ENCODE measurements at places on chromosomes 5 and 9. TPM values are rescaled to one million over a fixed set of nuclear protein-coding genes. Genes with fewer than 3 reads are reported as not detected.

DNA sequence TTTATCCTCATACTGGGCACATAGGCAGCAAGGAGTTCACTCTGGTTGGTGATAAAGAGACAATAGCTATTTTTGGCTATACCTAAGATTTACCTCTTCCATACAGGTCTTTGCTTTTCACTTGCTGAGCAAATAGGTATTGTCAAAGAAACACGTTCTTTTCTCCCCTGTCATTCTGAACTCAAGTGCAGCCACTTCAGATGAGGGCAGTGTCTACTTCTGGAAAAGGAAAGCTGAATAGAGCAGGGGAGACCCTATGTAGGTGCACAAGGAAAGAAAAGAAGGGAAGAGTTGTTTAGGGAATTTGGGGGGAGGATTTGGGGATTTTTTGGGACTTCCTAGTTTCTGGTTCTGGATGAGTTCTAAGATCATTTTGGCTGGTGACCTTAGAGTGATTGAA lies 109.6 kb downstream of the ATP10B start:
- no peak overlapping the region for H3K27ac ChIP-seq
- no peak for DNase-seq
- no peaks in the 10 kb centered on the region for H3K36me3 ChIP-seq
- no peak overlapping the region for H3K4me3 ChIP-seq
- no peaks in the 10 kb centered on the region for H3K27me3 ChIP-seq

DNA sequence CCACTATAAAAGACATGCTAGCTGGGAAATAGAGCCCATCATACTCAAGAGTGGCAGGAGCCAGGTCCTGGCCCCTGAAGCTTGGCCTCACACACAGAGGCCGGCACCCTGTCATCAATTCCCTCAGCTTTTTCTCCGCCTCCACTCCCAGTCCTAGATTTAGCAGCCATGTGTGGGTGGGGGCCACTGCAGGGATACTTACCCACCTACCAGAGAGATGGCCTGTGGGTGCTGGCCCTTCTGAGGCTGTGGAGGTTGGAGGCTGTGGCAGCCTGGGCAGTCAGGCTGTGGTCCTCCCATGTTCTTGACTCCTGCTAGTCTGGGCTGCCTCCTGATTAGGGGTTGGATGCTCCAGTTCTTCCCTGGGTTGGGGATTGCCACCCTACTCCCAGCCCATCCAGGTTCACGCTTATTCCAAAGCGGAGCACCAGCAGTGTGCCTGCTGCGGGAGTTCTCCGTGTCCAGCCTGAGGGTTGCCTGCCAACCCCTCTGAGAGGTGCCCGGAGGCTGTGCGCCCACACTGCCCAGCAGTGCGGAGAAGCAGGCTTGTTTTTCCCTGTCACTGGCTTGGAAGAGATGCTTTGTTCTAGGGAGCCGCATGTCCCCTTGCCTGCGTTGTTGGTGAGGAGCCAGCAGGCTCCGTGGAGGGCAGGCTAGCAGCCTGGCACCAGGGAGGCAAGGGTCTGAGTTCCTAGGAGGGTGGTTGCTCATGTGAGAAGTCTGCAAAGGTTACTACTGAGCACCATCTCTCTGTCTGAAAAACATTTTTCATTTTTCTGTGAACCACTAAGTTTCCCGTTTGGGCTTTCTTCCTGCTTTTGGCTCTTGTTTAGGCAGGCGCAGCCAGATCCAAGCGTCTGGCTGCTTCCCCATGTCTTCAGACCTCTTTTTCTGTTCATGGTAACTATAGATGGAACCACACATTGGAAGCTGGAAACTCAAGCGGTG lies 7.5 kb downstream of the SLC22A5 start:
- H3K4me3 ChIP-seq: no peak overlapping the region
- DNase-seq: no peak
- H3K27me3 ChIP-seq: no peaks in the 10 kb centered on the region
- no peak overlapping the region for H3K27ac ChIP-seq
- no peaks in the 10 kb centered on the region for H3K36me3 ChIP-seq

GRCh38 chr9:87382900-87383299 lies 114.8 kb upstream of the DAPK1 start:
- no peaks in the 10 kb centered on the region for H3K27me3 ChIP-seq
- no peaks in the 10 kb centered on the region for H3K36me3 ChIP-seq
- H3K4me3 ChIP-seq: no peak overlapping the region
- no peak overlapping the region for H3K27ac ChIP-seq

- H3K36me3 ChIP-seq: no peaks in the 10 kb centered on the region
- DNase-seq: no peak
- H3K4me3 ChIP-seq: no peak overlapping the region
- H3K27me3 ChIP-seq: peaks cover 2% of the 10 kb centered on the region
Observed at GRCh38 chr5:178672630-178673029, 45.8 kb upstream of the CLK4 start.

DNA sequence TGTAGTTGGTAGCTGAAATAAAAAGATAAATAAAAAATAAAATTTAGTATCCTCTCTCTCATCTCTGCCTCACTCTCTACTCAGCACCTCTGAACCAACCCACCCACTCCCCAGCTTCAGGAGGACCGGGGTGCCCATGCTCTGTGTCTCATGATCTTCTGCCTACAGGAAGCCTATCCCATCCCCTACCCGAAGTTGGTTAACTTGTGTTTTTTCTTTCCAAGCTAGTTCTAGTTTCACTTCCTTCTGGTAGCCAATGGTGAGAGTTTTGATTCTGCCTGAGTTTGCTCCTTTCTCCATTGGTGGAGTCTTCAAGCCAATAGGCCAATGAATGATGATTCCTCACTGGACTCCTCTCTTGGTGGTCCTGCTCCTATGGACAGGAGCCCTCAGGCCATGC lies 32.1 kb downstream of the SNX24 start:
- no peak overlapping the region for H3K4me3 ChIP-seq
- H3K27ac ChIP-seq: no peak overlapping the region
- no peak for DNase-seq
- H3K4me1 ChIP-seq: no peaks in the 10 kb centered on the region
- H3K36me3 ChIP-seq: no peaks in the 10 kb centered on the region

DNA sequence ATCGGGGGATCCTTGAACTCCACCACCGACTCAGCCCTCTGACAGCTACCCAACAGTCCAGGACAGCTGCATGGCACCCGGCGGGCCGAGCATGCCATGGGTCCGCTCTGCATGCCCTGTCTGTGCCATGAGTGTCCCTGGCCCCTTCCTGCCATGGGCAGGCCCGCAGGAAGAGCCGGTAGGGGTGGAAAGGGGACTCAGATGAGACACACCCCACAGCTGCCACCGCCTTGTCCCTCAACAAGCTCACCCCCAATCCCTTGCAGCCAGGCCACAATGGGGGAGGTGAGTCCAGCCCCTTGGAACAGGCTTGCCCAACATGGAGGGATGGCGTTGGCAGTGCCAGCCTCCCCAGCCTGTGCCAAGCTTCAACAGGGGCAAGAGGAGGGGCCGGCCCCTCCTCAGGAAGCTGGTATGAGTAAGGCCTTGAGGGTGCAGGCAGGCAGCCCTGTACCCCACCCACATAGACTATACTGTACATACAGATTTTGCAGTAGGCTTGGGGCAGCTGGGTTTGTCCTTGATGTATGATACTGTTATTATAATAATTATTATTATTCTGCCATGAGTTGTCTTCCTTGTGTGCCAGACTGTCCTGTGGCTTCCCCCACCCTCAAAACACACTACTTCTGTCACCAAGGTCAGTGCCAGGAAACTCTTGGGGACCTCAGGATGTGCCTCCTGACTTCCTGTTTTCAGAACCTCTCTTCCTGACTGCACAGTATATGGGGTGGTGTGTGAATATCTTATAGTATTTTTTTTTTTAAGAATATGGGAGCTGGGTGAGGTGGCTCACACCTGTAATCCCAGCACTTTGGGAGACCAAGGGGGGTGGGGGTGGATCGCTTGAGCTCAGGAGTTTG lies 12.0 kb upstream of the SLC34A1 start:
- H3K4me3 ChIP-seq: peak overlapping the region; percentile 66
- peaks cover 5% of the 10 kb centered on the region for H3K27me3 ChIP-seq
- H3K27ac ChIP-seq: no peak overlapping the region
- no peak for DNase-seq
- peaks cover 47% of the 10 kb centered on the region for H3K4me1 ChIP-seq

GRCh38 chr5:96861076-96861475 lies 15.2 kb upstream of the ERAP2 start:
- H3K27me3 ChIP-seq: no peaks in the 10 kb centered on the region
- no peaks in the 10 kb centered on the region for H3K36me3 ChIP-seq
- H3K27ac ChIP-seq: no peak overlapping the region
- DNase-seq: no peak
- H3K4me3 ChIP-seq: no peak overlapping the region
- H3K4me1 ChIP-seq: no peaks in the 10 kb centered on the region

GRCh38 chr5:10655161-10655971 lies 91.5 kb downstream of the ANKRD33B start:
- H3K36me3 ChIP-seq: no peaks in the 10 kb centered on the region
- peak overlapping the region; percentile 60 for H3K27ac ChIP-seq
- no peak overlapping the region for H3K4me3 ChIP-seq
- peaks cover 12% of the 10 kb centered on the region for H3K4me1 ChIP-seq
- no peaks in the 10 kb centered on the region for H3K27me3 ChIP-seq

GRCh38 chr9:126309427-126310189 lies 17.0 kb upstream of the MVB12B start:
- H3K27me3 ChIP-seq: peaks cover 2% of the 10 kb centered on the region
- DNase-seq: no peak
- no peaks in the 10 kb centered on the region for H3K36me3 ChIP-seq
- H3K4me1 ChIP-seq: 0 out of 2 replicates have a peak, but pooled peaks cover 2% of the 10 kb centered on the region
- H3K27ac ChIP-seq: no peak overlapping the region

DNA sequence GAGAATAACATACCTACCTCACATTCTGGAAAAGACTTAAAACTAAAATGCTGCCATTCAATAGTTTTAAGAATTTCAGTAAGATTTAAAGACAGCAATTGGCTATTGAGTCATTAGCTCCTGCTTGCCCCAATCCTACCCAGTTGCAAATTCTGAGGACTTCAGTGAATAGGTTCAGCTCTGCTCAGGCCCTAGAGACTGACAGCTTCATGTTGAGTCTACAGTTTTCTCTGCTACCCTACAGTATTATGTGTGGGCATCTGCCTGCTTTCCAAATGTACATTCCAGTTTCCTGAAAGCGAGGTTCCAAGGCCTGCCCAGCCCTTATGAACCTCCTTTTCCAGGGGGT lies 61.5 kb downstream of the ARSB start:
- no peaks in the 10 kb centered on the region for H3K27me3 ChIP-seq
- no peak overlapping the region for H3K4me3 ChIP-seq
- H3K27ac ChIP-seq: no peak overlapping the region
- peaks cover 26% of the 10 kb centered on the region for H3K4me1 ChIP-seq
- no peaks in the 10 kb centered on the region for H3K36me3 ChIP-seq

DNA sequence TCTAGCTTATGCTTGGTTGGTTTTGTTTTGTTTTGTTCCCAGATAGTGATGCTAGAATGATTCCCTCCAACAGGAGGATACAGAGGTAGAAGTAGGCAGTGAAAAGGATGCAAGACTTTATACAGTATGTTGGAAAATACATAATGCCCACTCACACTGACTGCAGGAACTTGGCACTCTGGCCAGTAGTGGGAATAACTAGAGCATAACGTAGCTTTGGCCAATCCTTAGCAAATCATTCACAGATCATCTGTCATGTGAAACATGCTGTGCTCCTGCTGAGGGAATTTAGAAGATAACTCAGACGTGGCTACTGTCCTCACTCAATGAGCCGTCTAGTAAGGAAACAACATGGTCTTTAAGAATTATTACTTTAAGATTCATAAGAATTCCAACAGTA lies 13.5 kb downstream of the CFAP90 start:
- no peaks in the 10 kb centered on the region for H3K4me1 ChIP-seq
- DNase-seq: no peak
- peaks cover 13% of the 10 kb centered on the region for H3K27me3 ChIP-seq
- no peak overlapping the region for H3K4me3 ChIP-seq
- no peaks in the 10 kb centered on the region for H3K36me3 ChIP-seq

GRCh38 chr5:123945548-123945947 lies 433.6 kb downstream of the CSNK1G3 start:
- H3K4me1 ChIP-seq: peaks cover 11% of the 10 kb centered on the region
- no peak for DNase-seq
- peaks cover 5% of the 10 kb centered on the region for H3K27me3 ChIP-seq
- H3K27ac ChIP-seq: no peak overlapping the region

GRCh38 chr9:119963258-119963797 lies 594.1 kb upstream of the BRINP1 start:
- DNase-seq: peak; percentile 38
- H3K4me1 ChIP-seq: peaks cover 44% of the 10 kb centered on the region
- peaks cover 3% of the 10 kb centered on the region for H3K27me3 ChIP-seq
- H3K36me3 ChIP-seq: peaks cover 17% of the 10 kb centered on the region
- H3K4me3 ChIP-seq: no peak overlapping the region

- no peaks in the 10 kb centered on the region for H3K36me3 ChIP-seq
- no peak overlapping the region for H3K4me3 ChIP-seq
- H3K4me1 ChIP-seq: peaks cover 6% of the 10 kb centered on the region
- no peak overlapping the region for H3K27ac ChIP-seq
- no peaks in the 10 kb centered on the region for H3K27me3 ChIP-seq
Observed at GRCh38 chr9:106795031-106795430, 67.9 kb upstream of the ZNF462 start.

DNA sequence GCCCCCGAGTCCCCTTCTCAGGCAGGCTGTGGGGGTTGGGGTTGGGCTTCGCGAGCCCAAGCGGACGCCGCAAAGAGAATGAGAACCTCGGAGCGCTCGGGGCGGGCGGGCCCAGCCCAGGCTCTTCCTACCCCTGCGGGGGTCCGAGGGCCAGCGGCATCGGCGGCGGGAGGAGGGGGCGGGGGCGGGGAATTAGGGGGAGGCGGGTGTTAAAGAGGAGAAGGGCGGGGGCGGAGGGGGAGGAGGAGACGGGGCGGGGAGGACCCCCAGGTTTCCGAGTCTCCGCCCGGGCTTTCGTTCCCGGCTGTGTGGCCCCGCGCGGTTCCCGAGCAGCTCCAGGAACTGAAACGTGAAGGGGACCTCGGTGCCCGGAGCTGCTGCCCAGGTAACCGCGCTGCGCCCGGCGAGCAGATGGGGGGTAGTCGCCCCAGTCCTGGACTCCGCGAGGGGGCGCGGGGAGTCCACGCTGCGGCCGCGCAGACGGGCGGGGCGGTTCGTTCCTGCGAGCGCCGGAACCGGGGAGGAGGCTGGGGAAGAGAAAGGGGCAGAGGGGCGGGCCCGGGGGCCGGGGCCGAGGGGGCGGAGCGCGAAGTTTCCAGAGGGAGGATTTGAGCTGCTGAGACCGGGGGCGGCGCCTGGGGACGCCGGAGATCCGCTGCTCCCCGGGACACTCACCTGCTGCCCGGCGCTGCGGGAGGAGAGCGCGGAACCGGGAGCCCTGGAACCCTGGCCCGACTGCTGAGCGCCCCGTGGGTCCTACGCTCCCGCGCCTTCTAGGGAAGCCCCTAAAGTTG lies 38.4 kb upstream of the PLEKHG4B start:
- no peak overlapping the region for H3K27ac ChIP-seq
- H3K36me3 ChIP-seq: peaks cover 5% of the 10 kb centered on the region
- peak; percentile 94 for DNase-seq
- peaks cover 54% of the 10 kb centered on the region for H3K27me3 ChIP-seq
- peak overlapping the region; percentile 81 for H3K4me3 ChIP-seq
- H3K4me1 ChIP-seq: peaks cover 33% of the 10 kb centered on the region

GRCh38 chr5:944992-945685 lies 52.5 kb downstream of the TRIP13 start:
- no peaks in the 10 kb centered on the region for H3K36me3 ChIP-seq
- peaks cover 3% of the 10 kb centered on the region for H3K4me1 ChIP-seq
- no peak for DNase-seq
- peaks cover 4% of the 10 kb centered on the region for H3K27me3 ChIP-seq

ADRB2 gene
- 1.2 TPM for total RNA-seq

ABL1 gene
- total RNA-seq: 89.1 TPM

SAPCD2 gene
- total RNA-seq: 52.0 TPM

FBLL1 gene
- total RNA-seq: 5.3 TPM

SH3GL2 gene
- total RNA-seq: 5.8 TPM

TENT4A gene
- 29.2 TPM for total RNA-seq

PCDHGB5 gene
- total RNA-seq: 9.7 TPM

TLN1 gene
- 109 TPM for total RNA-seq

PCDHA3 gene
- 3.4 TPM for total RNA-seq

SLC6A3 gene
- total RNA-seq: 0.53 TPM

CWC27 gene
- 40.5 TPM for total RNA-seq

All from WTC11 (cell line).